ENCODE measurements at places on chromosomes 11 and 22. TPM values are rescaled to one million over a fixed set of nuclear protein-coding genes. Genes with fewer than 3 reads are reported as not detected.
A peak's percentile ranks its signal among the peaks of the same experiment; 100 is the strongest.

GRCh38 chr11:23789200-23789853 is 707.5 kb upstream of the LUZP2 start:
- no peaks in the 10 kb centered on the region for H3K27me3 ChIP-seq
- H3K36me3 ChIP-seq, result no peaks in the 10 kb centered on the region
- no peak overlapping the region for H3K27ac ChIP-seq
- H3K4me3 ChIP-seq, result no peak overlapping the region
- no peak for DNase-seq

DNA sequence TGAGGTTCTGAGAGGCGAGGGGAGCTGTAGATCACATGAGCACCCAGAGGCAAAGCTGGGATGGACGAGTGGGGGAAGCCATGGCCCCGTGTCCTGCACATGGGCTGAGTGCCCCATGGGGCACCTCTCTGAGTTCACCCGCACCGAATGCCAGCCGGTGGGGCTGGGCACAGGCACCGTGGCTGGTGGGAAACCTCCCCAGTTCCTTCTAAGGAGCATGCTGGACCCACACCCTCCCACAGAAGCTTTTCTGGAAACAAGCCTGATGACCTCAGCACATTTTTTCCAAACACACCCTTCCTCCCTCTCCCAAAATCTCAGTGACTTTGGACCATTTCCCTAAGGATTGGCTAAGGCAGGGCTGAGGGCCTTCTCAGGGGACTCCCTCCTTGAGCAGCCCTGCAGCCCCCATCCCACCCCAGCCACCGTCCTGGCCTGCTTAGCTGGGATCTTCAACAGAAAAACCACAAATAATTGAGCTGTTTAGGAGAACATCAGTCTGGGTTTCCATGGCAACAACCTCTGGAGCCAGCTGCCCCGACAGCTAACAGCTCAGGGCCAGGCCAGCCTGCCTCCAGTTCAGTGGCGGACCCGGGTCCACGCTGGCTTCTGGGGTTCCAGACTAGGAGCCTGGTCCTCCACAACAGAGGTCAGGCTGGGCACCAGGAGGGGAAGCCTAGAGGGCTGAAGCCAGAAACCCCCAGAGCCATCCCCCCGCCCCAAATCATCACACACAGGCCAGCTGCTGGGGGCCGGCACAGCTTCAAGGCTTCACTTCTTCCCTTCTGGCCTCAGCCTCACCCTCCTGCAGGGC is 18.1 kb upstream of the LINC01488 start:
- no peak for DNase-seq
- no peak overlapping the region for H3K27ac ChIP-seq
- H3K4me3 ChIP-seq, result no peak overlapping the region
- no peaks in the 10 kb centered on the region for H3K36me3 ChIP-seq
- H3K27me3 ChIP-seq, result peaks cover 41% of the 10 kb centered on the region
- peaks cover 30% of the 10 kb centered on the region for H3K4me1 ChIP-seq

Gene ADM2
- 3.4 TPM for total RNA-seq

- no peak overlapping the region for H3K27ac ChIP-seq
- no peak for DNase-seq
- no peaks in the 10 kb centered on the region for H3K36me3 ChIP-seq
- H3K4me3 ChIP-seq, result no peak overlapping the region
- no peaks in the 10 kb centered on the region for H3K4me1 ChIP-seq
- no peaks in the 10 kb centered on the region for H3K27me3 ChIP-seq
Measured at GRCh38 chr11:57541169-57541568, 3.8 kb downstream of the SMTNL1 start.

Gene HORMAD2
- total RNA-seq, result not detected

Gene KAT5
- total RNA-seq, result 76.8 TPM

Gene MPPED2
- total RNA-seq, result not detected

Gene SLC5A12
- total RNA-seq, result not detected

DNA sequence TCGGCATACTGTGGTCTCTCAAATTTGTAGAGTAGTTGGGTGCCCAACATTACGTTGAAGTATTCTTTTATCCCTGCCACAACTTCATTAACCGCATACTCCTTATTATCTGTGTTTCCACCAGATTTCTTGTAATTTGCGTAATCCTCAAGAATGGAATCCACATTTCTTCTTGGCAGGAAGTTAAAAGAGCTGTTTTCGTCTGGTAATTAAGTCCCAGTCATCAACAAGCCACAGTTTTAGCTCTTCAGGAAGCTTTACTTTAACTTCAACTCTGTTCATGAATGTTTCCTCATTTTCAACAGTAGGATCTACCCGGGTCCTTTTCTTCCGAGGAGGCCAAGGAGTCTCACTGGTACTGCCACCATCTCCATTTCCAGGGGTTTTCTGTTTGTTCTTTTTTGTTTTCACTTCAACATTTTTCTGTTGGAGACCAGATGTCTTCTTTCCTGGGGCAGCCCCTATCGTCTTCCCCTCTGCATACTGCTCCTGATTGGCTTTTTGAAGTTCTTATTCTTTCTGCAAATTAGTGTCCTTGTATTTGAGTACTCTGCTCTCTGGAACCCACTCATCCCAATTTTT is 30.3 kb downstream of the PDE3B start:
- H3K36me3 ChIP-seq, result peaks cover 15% of the 10 kb centered on the region
- no peaks in the 10 kb centered on the region for H3K27me3 ChIP-seq
- no peak overlapping the region for H3K27ac ChIP-seq
- no peaks in the 10 kb centered on the region for H3K4me1 ChIP-seq

DNA sequence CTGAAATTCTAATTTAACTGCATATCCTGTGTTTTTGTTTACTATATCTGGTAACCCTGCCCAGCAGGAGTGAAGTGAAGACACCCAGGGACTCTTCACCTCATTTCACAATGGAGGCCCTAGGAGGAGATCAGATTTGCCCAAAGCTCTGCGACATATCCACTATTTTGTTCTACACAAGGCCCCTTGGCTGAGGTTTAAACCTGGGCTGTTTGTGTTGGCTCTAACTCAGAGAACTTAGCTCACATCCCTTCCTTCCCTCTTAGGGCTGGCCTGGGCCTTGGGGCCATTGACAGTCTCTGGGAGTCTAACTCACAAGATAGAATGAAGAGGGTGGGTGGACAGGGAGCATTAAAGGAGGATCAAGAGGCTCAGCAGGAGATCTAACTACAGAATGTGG is 8.2 kb upstream of the PLA2G3 start:
- no peak overlapping the region for H3K27ac ChIP-seq
- no peaks in the 10 kb centered on the region for H3K36me3 ChIP-seq

Gene MRGPRX4
- total RNA-seq, result not detected

Gene GRM5
- total RNA-seq, result not detected

Gene PANX1
- total RNA-seq, result 12.7 TPM

Gene KRTAP5-2
- total RNA-seq, result not detected

- no peaks in the 10 kb centered on the region for H3K27me3 ChIP-seq
- H3K36me3 ChIP-seq, result peaks cover 85% of the 10 kb centered on the region
Measured at GRCh38 chr11:112050721-112051120, 23.1 kb downstream of the PIH1D2 start.

DNA sequence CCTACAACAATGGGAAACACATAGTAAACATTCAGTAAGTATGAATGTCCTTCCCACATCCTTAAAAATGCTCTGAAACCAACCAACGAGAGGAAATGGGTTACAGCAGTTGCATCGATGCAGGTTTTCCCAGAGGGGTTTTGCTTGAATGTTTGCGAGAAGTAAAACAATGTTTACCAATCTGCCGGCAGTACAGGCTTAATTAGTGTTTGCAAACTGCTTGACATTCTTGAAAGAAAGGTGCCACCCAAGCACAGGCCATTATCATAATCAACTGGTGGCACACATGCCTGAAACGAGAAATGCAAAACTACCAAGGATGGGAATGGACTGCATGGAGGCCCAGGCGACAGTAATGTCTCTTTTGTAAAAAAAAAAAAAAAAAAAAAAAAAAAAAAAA is 27.1 kb upstream of the OPCML start:
- no peaks in the 10 kb centered on the region for H3K27me3 ChIP-seq
- H3K4me1 ChIP-seq, result no peaks in the 10 kb centered on the region
- no peaks in the 10 kb centered on the region for H3K36me3 ChIP-seq
- no peak overlapping the region for H3K4me3 ChIP-seq
- no peak for DNase-seq

- no peak overlapping the region for H3K27ac ChIP-seq
- no peaks in the 10 kb centered on the region for H3K4me1 ChIP-seq
- H3K4me3 ChIP-seq, result no peak overlapping the region
- no peaks in the 10 kb centered on the region for H3K27me3 ChIP-seq
- no peaks in the 10 kb centered on the region for H3K36me3 ChIP-seq
Measured at GRCh38 chr11:7614656-7615055, 58.6 kb downstream of the CYB5R2 start.

- no peaks in the 10 kb centered on the region for H3K36me3 ChIP-seq
- DNase-seq, result no peak
- H3K4me1 ChIP-seq, result peaks cover 10% of the 10 kb centered on the region
- peaks cover 5% of the 10 kb centered on the region for H3K27me3 ChIP-seq
- no peak overlapping the region for H3K4me3 ChIP-seq
- H3K27ac ChIP-seq, result no peak overlapping the region
Measured at GRCh38 chr11:134069426-134070341, 812 bp downstream of the JAM3 start.

Gene AASDHPPT
- 59.7 TPM for total RNA-seq

GRCh38 chr11:115266066-115266639 is 238.1 kb downstream of the CADM1 start:
- no peaks in the 10 kb centered on the region for H3K4me1 ChIP-seq
- no peak overlapping the region for H3K4me3 ChIP-seq

DNA sequence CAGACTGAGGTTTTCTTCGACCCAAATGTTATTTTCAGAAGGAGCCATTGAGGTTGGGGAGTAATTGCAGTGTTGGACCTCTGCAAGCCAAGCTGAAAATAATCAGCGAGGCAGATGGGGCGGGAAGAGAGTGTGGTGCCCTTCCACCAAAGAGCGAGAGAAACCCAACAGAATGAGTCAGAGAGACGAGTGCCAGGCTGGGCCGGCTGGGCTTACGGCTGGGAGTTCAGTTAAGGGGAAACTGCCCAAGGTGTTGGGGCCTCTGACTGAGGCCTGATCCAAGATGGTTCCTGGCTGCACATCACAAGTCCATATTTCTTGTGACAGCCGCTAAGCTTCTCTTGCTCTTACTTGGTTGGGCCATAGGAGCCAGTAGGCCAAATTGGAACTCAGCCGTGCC is 30.4 kb upstream of the CREB3L1 start:
- DNase-seq, result no peak
- H3K36me3 ChIP-seq, result no peaks in the 10 kb centered on the region

DNA sequence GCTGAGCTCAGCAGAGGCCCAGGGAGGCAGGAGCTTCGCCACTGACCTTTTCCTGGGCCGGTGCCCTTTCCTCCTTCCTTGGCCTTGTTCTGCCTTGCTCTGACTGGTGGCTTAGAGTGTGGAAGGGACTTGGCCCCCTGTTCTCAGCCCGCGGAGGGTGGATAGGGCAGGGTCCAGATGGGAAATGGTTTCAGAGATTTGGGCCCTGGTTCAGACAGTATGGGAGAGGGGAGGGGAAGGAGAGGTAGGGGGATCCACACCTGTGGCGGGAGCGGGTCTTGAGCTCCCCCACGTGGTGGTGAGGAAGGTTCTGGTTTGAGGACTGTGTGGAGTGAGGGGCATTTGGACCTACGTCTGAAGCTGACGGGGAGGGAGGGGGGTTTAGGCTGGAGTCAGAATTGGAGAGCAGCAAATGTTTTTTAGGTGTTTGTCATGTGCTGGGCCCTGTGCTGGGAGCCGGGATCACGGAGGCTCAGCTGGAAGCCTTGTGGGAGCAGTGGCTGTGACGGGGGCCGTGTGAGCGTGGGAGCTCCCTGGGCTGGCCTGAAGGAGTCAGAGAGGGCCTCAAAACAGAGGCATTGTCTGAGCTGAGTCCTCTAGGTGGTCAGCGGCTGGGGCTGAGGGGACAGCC is 27.2 kb downstream of the SHANK3 start:
- H3K4me3 ChIP-seq, result no peak overlapping the region
- H3K4me1 ChIP-seq, result no peaks in the 10 kb centered on the region
- no peaks in the 10 kb centered on the region for H3K36me3 ChIP-seq
- peak; percentile 19 for DNase-seq

Gene FZD4
- 6.1 TPM for total RNA-seq

GRCh38 chr22:29478326-29479276 is 1.4 kb upstream of the NEFH start:
- H3K4me1 ChIP-seq, result peaks cover 21% of the 10 kb centered on the region
- H3K36me3 ChIP-seq, result peaks cover 11% of the 10 kb centered on the region
- no peak overlapping the region for H3K27ac ChIP-seq
- H3K27me3 ChIP-seq, result no peaks in the 10 kb centered on the region
- DNase-seq, result peak; percentile 56

DNA sequence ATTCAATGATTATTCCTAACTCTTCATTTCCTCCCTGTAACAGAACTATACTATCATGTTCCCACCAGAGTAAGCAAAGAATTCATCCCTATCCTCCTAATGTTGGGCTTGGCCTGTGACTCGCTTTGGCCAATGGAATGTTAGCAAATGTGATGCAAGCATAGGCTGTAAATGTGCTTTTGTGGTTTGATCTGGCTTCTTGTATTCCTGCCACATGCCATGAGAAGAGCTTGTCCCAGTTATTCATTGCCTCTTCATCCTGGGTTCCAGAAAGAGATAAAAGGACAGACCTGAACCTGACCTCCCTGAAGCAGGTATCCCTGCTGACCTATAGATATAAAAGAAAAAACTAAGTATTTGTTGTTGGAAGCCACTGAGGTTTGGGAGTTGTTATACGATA is 51.0 kb downstream of the SYTL2 start:
- no peak overlapping the region for H3K4me3 ChIP-seq
- H3K4me1 ChIP-seq, result no peaks in the 10 kb centered on the region
- DNase-seq, result no peak
- H3K36me3 ChIP-seq, result no peaks in the 10 kb centered on the region
- no peaks in the 10 kb centered on the region for H3K27me3 ChIP-seq

Gene SYTL2
- 0.36 TPM for total RNA-seq

- peaks cover 27% of the 10 kb centered on the region for H3K27me3 ChIP-seq
- H3K36me3 ChIP-seq, result no peaks in the 10 kb centered on the region
- no peak for DNase-seq
- H3K4me1 ChIP-seq, result no peaks in the 10 kb centered on the region
- H3K4me3 ChIP-seq, result no peak overlapping the region
Measured at GRCh38 chr11:1598816-1599215, 722 bp upstream of the KRTAP5-2 start.

- no peak overlapping the region for H3K27ac ChIP-seq
- H3K27me3 ChIP-seq, result peaks cover 4% of the 10 kb centered on the region
- H3K36me3 ChIP-seq, result no peaks in the 10 kb centered on the region
- H3K4me1 ChIP-seq, result no peaks in the 10 kb centered on the region
- no peak overlapping the region for H3K4me3 ChIP-seq
Measured at GRCh38 chr22:45453764-45454163, 40.3 kb downstream of the RIBC2 start.
